ENCODE measurements at places on chromosomes 11 and 22.
A peak's percentile ranks its signal among the peaks of the same experiment; 100 is the strongest.

- no peak for DNase-seq
Measured at GRCh38 chr11:114261791-114262190, 34.4 kb upstream of the NNMT start.

DNA sequence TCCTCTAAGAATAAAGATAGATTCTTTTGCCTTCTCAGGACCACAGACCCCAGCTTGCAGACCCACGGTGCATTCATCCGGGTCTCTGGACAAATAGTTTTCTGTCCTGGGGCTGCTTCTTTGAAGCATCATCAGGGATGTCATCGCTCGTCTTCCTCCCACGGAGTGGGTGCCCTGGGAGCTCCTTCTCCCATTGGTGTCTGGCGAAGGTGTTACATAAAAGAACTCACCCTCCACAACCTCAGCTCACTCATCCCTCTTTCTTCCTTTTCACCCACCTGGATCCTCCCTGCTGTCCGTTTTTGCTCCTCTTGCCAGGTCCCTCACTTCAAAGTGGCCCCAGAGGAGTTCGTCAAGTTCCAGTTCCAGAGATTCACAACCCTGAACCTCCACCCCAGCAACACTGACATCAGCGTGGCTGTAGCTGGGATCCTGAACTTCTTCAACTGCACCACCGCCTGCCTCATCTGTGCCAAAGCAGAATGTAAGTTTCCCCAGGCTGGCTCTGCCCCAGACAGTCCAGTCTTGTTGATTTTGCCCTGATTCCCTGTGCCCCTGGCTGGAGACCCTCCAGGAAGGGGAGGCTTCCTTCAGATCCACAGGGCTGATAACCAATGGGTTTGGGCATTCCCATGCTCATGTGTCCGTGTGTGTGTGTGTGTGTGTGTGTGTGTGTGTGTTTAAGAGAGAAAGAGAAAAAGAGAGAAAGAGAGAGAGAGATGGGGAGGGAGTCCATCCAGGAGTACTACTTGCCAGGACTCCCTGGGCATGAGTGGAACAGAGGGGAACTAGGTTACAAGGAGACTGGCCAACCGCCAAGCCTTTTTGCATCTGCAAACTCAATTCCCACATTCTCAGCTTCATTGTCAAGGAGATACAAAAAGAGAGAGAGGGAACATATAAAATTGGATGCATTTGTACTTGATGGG, 204.2 kb upstream of the TBCEL start:
- DNase-seq: no peak

- DNase-seq: no peak
Measured at GRCh38 chr11:66277471-66278362, at the start of gene CNIH2. TSS of gene CNIH2 (plus strand) at chr11:66278175. CDS start at chr11:66278457, 282 bp downstream.

DNA sequence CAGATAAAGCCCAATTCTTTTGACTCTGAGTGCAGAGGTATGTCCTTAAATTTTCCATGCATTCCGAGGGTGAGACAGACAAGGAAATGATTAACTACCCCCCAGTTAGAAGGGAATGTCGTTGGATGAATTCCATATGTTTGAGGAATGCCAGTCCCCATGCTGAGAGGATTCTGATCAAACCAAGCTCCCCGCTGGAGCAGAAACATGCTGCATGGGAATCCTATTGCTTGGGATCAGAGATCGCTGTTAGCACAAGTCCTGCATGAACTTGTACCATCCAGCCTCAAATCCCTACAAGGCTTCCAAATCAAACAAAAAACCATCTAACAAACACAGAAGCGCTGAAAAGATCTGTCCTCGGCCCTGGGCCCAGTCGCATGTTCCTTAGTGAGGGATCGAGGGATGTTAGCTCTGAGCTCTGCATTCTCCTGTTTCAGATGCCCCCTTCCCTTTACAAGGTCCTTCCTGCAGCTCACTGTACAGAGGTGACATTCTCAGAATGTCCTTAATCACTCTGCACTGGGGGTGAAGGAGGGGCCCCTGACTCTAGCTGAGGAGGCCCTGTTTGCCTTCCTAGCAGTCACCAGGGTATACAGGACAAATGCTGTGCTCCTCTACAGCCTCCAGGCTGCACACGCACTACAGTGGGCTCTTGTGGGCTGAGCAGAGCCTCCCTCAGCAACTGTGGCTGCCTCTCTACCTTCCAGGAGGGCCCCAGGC, 353.4 kb downstream of the TENM4 start:
- no peak for DNase-seq

- peak; percentile 39 for DNase-seq
Measured at GRCh38 chr22:20495861-20496681, 476 bp upstream of the KLHL22 start.

DNA sequence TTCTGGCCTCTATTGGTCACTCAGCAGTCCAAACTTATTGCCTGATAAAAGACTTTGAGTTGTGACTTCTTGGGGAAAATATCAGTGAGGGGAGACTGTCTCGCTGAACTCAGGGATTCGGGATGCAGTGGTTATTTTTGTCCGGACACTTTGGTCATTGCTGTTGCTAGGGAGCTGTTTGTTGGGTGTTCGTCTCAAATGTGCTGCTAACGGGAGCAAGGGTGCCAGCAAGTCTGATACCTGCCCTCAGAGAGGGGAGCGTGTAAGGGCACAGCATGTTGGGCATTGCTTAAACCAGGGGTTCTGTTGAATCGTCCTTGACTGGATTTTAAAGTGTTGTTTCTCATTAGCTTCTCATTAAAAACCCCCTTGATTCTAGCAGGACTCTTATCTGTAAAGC, 49.2 kb upstream of the SLC25A18 start:
- DNase-seq: no peak

- no peak for DNase-seq
Measured at GRCh38 chr11:95661162-95661561, 128.4 kb downstream of the FAM76B start.

- DNase-seq: peak; percentile 8
Measured at GRCh38 chr11:94741022-94741679, 27.0 kb upstream of the AMOTL1 start.

DNA sequence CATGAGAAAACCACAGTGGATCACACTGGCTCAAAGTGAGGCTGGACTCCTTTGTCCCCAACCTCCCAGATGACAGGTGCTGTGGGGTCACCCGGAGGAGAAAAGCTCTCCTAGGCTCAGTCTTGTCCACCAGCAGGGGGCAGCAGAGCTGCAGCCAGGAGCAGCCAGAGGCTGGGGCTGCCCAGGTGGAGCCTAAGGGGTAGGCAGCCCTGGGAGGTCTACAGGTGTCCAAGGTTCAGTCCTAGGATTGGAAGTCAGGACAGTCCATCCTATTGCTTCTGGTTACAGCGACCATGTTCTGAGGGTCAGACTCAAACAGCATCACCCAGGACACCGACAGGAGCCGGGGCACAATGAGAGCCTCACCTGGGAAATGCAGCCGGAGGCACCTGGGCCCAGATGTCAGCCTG, 77.6 kb upstream of the IGLL5 start:
- no peak for DNase-seq

GRCh38 chr22:21599053-21599893, 30.5 kb downstream of the YDJC start:
- no peak for DNase-seq

GRCh38 chr22:50074551-50075530, 10.4 kb downstream of the MLC1 start:
- no peak for DNase-seq

- DNase-seq: no peak
Measured at GRCh38 chr11:74459584-74459983, 7.8 kb downstream of the KCNE3 start.

GRCh38 chr11:27858866-27859265, 158.6 kb upstream of the BDNF start:
- no peak for DNase-seq

DNA sequence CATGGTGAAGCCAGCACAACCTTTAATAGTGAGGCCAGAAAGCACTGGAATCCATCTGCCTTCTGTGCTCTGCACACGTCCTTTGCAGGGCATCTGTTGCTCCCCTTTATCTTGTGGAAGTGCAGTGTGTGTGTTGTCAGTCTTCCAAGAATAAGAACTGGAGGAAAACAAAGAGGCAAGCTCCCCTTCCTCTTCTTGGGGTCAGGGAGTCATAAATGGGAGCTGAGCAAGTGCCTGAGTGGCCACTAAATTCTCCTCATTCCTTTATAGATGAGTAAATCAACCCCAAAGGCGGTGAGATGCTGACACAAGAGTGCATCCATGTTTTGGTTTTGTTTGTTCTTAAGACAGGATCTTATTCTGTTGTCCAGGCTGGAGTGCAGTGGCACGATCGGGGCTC, 38.3 kb downstream of the WT1 start:
- DNase-seq: no peak

GRCh38 chr11:73465023-73465675, 89.0 kb downstream of the RELT start:
- DNase-seq: no peak

- no peak for DNase-seq
Measured at GRCh38 chr11:119051440-119052162, 5.4 kb downstream of the HYOU1 start.

DNA sequence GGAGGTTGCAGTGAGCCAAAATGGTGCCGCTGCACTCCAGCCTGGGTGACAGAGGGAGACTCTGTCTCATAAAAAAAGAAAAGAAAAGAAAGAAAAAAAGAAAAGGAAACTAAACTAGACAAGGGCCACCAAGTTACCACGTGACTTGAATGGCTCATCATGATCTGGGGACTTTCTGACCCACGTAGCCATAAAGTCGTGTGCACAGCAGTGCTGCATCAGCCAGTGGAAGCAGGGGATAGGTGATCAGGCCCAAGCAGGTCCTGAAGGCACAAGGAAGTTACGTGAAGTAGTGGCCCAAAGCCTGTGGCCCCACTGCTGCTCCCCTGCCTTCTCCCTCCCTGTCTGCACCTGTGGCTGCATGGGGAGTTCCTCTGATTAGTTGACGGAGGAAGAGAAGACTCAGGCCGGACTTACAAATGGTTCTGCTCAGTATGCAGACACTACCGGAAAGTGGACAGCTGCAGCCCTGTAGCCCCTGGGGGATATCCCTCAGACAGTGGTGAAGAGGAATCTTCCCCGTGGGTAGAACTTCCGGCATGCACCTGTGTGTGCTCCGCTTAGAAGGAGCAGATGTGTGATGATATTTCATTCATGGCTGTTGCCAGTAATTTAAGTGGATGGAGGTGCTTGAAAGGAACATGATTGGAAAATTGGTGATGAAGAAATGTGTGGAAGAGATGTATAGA, 18.2 kb upstream of the CD81 start:
- no peak for DNase-seq

- no peak for DNase-seq
Measured at GRCh38 chr11:1480555-1481482, 5.8 kb downstream of the MOB2 start.

- no peak for DNase-seq
Measured at GRCh38 chr11:85821636-85822035, 10.7 kb upstream of the SYTL2 start.

GRCh38 chr22:43376765-43377547, 33.8 kb upstream of the SCUBE1 start:
- no peak for DNase-seq

DNA sequence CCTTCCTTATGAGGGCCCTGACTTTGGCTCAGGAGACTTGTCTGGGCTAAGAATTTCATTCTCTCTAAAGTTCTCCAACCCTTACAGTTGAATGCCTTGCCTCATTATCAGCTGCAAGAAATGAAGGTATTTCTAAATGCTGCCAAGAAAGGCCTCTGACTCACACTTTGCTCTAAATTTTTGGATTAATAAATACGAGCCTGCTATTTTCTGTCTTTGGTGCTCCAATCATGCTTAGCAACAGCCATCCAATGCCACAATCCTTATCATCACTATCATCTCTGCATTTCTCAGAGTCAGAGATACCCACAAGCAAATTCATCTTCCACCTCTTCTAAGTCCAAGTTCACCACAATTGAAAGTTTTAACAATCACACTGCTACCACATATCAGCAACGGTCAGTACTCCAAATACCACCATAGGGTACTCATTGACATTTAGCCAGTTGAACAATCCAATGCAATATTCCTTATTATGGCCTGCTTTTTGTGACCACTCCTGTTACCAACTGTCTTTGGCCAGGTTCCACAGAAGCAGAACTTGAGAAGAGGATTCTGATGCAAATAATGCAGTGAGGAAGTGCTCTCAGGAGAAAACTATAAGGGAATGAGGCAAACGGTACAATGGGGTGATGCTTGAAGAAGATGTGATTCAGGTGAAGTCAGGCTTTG, 5.7 kb downstream of the PATE2 start:
- DNase-seq: no peak

GRCh38 chr11:62905927-62906531, 15.1 kb downstream of the CHRM1 start:
- no peak for DNase-seq

DNA sequence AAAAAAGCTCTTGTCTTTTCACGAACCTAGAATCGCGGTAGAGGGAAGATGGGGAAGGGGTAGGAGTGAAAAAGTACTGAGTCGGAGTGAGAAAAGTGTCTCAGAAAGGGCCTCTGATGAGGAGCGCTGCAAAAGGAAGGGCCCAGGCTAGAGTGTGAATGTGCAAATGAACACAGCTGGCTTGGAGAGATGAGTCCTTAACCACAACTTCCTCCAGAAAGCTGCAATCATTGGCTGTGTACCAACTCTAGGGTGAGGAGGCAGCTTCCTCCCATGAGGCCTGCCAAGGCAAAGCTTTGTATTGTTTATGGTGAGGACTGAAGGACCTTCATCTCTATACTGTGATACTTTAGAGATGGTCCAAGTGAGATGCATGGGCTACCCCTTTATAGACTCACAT, 566.9 kb upstream of the ANO5 start:
- no peak for DNase-seq

GRCh38 chr11:15818132-15818842, 538.1 kb downstream of the SOX6 start:
- DNase-seq: no peak

- DNase-seq: no peak
Measured at GRCh38 chr22:22410121-22410520, 98.4 kb downstream of the ZNF280B start.

GRCh38 chr11:102666331-102666957, 39.1 kb downstream of the MMP27 start:
- DNase-seq: no peak

DNA sequence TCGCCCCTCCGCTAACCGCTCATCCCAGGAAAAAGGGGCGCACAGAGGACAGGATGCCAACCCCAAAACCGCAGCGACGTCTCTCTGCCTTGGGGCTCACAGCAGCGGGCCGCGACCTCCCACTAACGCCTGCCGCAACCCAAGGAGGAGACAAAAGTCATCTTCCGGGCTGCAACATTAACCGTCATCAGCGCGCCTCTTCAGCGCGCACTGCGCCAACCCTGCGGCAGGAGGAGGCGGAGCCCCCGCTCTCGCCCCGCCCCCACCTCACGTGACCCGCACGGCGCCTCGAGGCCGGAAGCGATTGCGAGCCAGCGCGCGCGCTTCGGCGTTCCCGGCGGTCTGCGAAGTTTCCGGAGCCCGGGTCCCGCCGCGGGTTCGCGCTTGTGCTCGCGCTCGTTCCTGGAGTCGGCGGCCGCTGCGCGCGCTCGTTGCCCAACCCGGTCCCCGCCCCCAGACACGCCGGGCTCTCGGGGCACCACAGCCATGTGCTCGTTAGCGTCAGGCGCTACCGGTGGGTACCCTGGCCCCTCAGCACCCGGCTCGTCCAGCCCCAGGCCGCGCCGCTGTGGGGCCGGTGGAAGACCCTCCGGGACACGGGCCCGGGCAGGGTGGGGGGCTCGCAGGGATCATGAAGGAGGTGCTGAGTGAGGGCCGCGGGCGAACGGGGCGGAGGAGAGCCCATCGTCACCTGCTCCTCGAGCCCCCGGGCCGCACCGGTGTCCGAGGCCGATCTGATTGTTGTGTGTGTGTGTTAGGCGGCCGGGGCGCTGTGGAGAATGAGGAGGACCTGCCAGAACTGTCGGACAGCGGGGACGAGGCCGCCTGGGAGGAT, at the start of gene PRMT3:
TSS of gene PRMT3 (plus strand) at position 456 of the 835 bp plus-strand sequence. CDS start at position 487, 31 bp downstream.
- peak; percentile 58 for DNase-seq

Data from cortex of kidney (tissue), 1 donor.